Stimulated activated CD4-positive, alpha-beta T cell treated with anti-CD3 and anti-CD28 coated beads, Interleukin-12 subunit alpha, Interleukin-12 subunit beta, amount 100 ng/mL, for 4 hours (primary cell): ENCODE measurements at places on chromosomes 13 and 19.

- no peak for DNase-seq
Measured at GRCh38 chr13:104766319-104766718, 1700.1 kb upstream of the SLC10A2 start.

DNA sequence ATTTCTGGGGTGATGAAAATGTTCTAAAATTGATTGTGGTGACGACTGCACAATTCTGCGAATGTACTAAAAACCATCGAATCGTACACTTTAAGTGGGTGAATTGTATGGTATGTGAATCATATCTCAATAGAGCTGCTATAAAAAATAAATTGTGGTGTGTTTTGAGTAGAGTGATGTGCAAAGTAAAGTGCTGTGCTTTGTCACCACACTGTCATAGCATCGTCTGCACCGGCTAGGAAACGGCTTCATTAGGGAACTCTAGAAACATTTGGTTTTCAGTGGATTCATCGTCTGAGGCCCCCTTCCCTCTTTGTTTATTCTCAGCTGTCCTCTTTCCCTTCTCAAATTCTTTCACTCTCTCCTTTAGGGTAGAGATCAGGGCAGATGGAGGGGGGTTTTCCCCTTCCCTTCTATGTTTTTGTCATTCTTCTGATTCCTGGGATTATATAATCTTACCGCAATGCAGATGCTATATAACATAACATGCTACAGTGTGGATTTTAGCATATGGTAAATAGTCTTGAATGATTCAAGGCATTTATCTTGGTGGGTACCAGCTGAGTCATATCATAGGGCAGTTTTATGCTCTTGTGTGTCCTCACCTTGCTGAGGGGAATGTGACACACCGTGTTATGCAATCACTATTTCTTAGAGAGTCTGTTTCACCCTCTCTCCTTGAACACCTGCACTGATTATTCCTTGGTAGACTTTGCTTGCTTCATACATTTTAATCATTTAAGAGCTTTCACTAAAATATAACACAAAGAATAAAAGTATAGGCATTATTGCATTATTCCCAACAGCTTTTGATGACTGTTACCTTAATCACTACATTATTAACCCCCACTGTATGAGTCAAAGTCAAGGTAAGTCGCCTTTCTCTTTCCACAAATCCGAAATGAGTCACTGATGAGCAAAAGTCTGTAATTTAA, 239.4 kb downstream of the DCLK1 start:
- DNase-seq: no peak

GRCh38 chr19:35796645-35797542, 15.8 kb downstream of the PRODH2 start:
- no peak for DNase-seq

GRCh38 chr19:46320559-46320958, 23.7 kb downstream of the HIF3A start:
- no peak for DNase-seq

GRCh38 chr19:56134654-56134921, 6.5 kb upstream of the ZNF444 start:
- no peak for DNase-seq

GRCh38 chr19:21143854-21144253, 2.0 kb downstream of the ZNF431 start:
- no peak for DNase-seq

GRCh38 chr19:11265785-11266236, 3.5 kb upstream of the DOCK6 start:
- DNase-seq: no peak

DNA sequence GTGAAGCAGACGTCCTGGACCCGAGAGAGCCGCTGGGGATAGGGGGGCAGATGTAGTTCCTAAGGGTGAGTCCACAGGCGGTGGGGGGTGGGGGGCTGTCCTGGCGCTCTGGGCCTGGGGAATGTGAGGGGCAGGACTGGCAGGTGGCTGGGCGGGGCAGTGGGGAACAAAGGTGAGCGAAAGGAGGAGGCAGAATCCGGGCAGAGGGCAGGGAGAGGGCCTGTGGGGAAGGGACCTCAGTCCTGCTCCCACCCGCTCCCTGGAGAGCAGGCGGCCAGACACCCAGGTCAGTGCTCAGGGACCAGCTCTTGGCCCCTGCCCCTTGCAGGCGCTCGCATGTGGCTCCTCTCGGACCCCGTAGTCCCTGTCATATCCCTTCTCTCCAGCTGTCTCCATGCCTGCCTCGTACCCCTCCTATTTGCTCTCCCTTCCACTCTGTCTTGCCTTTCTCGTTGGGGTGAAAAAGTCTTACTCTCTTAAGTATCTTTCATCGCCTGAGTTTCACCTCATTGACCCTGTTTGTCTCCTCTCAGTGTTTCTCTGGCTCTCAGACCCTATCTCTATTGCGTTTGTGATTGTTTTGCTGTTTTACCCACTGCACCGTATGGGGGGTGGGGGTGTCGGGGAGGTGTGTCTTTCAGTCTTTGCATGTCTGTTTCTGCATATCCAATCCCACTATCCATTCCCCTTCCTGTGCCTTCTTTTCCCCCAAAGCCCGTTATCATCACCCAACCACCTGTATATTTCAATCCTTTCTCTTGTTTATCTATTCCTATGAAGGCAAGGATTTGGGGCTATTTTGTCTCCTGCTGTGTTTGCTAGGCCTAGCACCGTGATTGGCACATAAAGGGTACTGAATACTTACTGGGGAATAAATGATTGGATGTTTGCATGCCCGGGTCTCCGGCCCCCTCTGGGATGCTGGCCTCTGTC, 5.8 kb downstream of the SPHK2 start:
- no peak for DNase-seq

- no peak for DNase-seq
Measured at GRCh38 chr13:84641491-84641890, 759.2 kb upstream of the SLITRK1 start.

GRCh38 chr13:92560883-92561282, 665.7 kb upstream of the GPC6 start:
- DNase-seq: no peak

DNA sequence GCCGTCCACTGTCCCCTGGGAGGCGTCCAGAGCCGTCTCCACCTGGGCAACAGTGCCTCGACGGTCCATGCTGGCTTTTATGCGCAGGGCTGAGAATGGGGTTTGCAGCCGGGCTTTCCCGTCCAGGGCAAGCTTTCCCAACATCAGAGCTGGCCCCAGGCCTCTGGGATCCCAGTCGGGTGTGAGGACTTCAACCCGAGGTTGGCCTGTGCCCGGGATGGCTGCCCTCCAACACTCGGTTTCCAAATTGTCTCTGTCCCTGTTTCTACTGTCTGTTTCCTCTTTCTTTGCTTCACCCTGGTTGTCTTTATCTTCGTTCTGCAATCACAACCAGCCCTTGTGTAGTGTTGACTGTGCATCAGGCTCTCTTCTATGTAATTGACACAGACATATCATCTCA, at the start of gene IFNL4:
IFNL4 (minus strand) TSS at position 51 of the 400 bp plus-strand sequence.
- no peak for DNase-seq

DNA sequence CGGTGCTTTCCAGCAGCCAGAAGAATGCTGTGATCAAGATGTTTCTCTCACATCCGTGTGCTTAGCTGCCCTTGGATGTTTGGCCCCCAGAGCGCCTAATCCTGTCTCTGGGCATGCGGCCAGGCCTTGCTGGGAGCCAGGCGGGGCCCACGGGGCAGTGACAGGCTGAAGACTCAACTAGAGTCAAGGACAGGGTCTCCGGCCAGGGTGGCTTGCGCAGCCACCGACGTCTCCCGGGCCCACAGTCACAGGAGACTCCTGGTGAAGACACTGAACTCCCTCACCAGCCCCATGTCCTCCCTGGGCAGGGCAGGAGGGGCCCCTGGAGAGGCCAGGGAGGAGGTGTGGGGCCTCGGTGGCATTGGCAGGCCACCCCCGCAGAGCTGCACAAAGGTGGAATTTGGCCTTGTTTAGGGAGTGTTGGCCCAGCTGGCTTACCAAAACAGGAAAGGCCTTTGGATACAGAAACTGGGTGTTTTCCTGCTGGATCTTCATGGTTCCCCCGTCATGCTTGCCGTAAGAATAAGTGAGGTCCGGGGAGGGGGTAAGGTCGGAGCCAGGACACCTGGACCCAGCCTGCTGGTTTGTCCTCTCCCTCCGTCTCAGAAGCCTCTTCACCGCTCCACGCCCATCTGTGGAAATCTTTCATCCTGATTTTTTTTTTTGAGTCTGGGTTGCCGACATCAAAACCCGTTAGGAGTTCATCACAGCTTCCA, 10.0 kb upstream of the NDUFS7 start:
- DNase-seq: no peak

- DNase-seq: no peak
Measured at GRCh38 chr19:35750167-35750566, 1.8 kb downstream of the LIN37 start.
